NCI-H69 (cell line): ENCODE measurements at places on chromosomes 7 and 10.

DNA sequence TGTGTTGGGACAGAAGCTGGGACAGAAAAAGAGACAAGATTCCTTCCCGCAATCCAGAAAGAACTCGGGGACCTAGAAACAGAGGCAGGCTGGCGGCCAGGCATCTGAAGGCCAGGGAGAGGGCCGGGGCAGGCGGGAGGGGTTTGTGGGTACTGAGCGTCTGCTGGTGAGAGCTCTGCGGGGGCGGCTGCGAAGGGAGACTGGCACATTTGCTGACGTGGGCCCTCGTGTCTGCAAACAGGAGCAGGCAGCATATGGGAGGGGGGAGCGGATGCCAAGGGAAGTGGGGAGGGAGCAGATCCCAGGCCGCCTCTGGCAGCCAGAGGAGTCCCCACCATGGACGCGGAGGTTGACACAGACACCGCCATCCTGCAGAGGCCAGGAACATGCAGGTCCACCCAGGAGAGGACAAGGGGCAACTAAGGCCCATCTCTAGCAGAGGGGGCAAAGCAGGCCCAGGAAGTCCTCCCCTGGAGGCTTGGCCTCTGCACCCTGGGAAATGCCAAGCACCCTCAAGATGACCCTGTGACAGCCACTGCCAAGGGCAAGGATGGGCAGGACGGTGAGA is 32.2 kb downstream of the KCNH2 start:
- DNase-seq = no peak

DNA sequence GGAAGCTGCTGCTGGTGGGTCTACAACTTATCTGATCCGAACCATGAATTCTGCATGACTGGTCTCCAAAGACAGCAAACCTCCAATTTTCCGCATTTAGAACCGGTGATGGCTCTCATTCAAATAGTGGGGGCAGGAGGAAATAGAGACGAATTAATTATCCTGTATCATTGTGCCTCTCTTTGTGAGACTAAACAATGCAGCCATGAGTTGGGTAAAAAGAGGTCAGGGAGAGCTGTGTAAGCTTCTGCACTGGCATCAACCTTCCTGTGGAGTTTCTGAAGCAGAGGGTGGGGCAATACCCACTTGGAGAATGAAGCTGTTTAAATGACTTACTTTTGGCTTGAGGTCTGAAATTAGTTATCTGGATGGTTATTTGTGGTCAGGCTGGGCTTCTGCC is 266.4 kb downstream of the SORCS3 start:
- DNase-seq = peak; percentile 21

DNA sequence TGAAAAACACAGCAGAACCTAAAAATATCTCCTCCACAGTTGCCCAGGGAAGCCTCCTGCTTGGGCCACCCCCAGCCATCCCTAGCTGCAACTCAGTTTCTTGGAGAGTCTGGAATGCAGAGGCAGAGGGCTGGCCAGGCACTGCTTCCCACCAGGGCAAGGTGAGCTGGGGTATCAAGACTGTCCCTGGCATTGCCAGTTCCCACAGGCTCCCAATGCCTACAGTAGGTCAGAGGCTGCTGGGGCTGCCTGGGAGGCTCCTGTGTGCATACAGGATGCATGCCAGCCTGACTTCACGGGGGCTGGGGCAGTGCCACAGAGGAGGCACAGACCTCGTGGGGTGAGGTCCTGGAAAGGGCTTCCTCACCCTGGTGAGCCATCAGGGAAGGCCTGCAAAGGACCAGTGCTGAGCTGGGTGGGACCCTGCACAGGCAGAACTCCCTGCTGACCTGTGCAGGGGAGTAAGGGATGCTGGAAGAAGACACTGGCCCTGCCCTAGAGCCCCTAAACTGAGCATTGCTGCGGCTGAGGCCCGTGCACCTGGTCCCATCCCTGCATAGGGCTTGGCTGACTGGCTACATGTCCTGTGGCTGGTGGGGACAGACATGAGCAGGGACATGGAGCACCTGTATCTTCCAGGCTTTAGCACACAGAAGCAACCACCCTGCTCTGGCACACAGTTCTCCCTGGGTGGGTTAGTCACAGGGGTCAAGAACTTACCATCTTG is 121.9 kb upstream of the RET start:
- no peak for DNase-seq

DNA sequence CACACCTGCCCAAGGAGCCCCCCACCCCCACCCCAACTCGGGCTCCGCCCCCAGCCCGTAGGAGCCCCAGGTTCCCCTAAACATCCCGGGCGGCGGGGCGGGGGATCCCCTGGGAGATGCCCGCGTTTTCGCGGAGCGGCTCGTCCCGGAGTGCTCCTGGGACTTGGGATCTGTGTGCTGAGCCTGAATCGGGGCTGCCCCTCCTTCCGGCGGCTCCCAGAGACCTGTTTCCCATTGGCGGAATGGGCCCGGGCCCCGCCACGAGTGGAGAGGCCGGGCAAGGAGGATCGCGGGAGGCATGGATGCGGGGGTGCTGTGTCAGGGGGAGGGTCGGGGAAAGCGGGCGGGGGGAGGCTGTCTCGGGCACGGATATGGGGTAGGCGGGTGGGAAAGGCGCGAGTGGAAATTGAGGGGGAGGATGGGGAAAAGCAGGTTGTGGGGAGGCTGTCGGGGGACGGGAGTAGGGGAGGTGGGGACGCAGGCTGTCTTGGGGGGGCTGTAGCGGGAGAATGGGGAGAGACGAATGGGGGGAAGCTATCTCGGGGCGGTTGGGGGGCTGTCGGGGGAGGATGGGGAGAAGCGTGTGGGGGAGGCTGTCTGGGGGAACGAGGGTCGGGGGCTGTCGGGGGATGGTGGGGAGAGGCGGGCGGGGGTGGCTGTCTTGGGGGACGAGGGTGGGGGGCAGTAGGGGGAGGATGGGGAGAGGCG is 572 bp upstream of the BHLHA15 start:
- DNase-seq = peak; percentile 71

DNA sequence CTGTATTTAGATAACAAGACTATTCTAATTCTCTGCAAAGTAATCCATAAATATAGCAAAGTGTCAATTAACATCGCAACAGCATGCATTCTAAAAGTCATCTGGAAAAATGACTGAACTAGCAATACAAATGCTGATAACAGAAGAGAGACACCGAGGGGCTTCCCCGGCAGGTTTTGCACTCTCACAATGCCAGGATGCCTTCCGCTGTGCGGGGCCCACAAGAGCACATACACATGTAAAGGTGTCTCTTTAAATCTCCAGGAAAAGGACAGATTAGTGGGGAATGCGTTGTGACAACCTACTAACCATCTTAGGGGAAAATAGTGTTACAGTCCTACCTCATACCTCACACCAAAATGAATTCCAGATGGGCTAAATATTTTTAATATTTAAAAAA is 86.9 kb downstream of the CXCL12 start:
- DNase-seq = no peak

- DNase-seq = peak; percentile 46
Measured at GRCh38 chr7:1994931-1995330, 237.8 kb downstream of the MAD1L1 start.

DNA sequence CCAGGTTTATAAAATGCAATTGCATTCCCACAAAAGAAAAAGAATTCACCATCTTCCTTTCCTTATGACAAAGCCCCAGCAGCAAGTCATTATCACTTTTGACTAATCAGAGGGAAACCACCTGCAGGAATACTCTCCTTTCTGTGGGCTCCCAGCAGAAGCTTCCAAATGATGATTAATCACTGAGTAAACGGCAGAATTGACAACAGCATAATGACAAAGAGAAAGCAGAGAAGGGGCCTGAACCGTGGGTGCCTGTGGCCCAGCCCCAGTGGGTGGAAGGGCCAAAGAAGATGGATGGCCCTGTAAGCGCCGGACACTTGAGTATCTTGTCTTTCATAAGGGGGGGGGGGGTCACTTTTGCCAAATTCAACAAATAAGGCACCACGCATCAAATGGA is 152.4 kb upstream of the NRBF2 start:
- DNase-seq = peak; percentile 62

DNA sequence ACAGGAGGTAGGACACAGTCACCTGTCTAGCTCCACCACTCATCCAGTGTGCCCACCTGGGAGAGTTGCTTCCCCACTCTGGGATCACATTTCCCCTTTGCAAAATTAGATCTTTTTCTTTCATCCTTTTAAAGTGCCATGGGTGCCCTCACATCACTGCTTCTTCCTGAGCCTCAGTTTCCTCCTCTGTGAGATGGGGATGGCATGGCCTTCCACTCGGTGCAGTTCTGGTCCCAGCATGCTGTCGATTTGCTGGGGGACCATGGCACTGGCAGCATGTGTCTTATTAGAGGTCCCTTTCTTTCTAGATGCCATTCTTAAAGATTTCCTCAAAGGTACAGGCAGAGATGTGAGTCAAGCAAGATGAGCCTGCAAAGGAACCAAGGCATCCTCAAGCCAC is 158.3 kb upstream of the ZMIZ1 start:
- no peak for DNase-seq

DNA sequence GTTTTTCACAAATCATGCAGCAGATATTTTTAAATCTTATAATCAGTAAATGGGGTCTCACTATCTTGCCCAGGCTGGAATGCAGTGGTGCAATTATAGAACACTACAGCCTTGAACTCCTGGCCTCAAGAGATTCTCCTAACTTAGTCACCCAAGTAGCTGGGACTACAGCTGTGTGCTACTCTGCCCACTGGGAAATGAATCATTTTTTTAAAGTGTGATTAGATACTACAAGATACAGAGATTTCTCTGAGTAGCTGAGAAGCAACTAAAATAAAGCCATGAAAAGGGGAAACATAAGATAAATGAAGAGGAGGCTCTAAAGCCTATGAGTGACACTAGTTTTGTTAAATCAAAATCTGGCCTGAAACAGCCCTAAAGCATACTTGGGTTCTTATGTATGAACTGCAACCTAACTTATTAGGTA is 119.7 kb downstream of the JMJD1C start:
- DNase-seq = no peak

DNA sequence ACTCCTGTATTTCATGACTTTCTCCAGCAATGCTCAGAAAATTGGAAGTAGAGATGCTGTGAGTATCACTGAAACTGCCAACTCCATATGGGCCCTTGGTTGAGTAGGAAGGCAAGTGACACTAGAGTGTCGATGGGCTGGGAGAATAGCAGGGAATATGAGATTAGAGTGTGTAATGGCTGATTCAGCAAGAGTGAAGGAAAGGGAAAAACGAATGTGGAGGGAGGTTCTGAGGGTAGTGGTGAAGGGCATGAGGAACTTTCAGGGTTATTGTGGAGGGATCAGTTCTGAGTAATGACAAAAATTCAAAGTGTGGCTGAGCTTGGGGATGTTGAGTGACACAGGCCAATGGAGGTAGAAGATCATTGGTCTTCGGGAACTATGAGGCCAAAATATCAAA is 49.0 kb upstream of the PCGF5 start:
- DNase-seq = no peak

GRCh38 chr7:121714559-121715303 is 158.2 kb upstream of the PTPRZ1 start:
- DNase-seq = no peak

- DNase-seq = no peak
Measured at GRCh38 chr10:1677307-1677939, 59.9 kb downstream of the ADARB2 start.

DNA sequence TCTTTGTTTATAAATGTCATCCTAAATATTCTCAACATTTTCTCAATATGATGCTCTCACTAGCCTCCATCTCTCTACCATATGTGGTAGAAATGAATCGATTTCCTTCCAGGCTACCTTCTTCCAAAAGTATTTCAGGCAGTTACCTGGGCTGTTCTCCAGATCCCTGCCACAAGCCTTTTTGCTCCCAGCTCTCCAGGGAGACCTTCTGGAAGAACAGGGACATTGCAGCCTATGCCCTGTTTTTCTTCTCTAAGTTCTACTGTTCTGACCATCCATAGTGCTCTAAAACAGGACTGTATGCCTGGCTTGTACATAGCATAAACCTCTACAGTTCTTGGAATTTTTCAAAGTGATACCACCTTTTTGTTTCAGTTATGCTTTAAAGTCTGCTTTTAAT is 552.8 kb downstream of the ANKRD7 start:
- peak; percentile 14 for DNase-seq

DNA sequence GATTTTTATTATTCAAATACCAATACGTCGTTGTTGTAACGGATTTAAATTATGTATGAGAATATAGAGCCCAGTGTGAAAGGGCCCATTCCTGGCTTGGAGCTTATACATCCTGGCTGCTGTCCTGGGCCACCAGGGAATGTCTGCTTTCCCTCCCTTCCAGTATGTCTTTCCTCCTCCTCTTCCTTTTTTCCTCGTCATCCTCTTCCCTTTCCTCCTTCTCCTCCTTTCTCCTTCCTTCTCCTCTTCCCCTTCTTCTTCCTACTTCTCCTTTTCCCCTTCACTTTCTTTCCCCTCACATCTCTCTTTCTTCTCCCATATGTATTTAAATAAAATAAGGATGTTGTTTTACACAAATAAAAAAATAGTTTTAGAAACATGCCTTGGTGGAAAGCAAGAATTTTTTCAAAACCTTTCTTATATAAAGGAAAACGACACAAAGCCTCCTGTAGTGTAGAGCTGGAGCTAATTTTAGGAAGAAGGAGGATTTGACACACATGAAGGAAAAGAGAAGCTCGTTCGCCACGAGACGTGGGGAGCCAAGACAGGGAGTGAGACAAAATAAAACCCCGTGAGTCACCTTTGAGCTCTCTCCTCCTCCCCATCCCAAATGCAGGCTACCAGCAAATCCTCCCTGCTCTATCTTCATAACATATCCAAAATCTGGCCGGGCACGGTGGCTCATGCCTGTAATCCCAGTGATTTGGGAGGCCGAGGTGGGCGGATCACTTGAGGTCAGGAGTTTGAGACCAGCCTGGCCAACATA is 301.1 kb upstream of the LYZL1 start:
- no peak for DNase-seq

DNA sequence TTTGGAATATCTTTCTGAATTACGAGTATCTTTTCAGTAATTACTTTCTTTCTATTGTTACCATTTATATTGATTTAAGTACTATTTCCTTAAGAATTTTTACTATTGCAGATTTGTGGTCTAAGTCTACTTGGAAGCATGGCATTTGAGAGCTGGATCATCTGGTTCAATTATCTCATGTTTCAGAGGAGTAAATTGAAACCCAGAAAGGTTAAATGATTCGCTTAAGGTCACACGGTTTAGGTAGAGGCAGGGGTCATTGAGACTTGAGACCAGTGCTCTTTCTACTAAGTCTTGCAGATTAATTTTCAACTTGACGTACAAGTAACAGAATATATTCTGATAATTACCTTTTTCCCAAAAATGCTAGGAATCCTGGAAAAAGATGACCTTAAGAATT is 109.2 kb upstream of the GLCCI1 start:
- peak; percentile 16 for DNase-seq

DNA sequence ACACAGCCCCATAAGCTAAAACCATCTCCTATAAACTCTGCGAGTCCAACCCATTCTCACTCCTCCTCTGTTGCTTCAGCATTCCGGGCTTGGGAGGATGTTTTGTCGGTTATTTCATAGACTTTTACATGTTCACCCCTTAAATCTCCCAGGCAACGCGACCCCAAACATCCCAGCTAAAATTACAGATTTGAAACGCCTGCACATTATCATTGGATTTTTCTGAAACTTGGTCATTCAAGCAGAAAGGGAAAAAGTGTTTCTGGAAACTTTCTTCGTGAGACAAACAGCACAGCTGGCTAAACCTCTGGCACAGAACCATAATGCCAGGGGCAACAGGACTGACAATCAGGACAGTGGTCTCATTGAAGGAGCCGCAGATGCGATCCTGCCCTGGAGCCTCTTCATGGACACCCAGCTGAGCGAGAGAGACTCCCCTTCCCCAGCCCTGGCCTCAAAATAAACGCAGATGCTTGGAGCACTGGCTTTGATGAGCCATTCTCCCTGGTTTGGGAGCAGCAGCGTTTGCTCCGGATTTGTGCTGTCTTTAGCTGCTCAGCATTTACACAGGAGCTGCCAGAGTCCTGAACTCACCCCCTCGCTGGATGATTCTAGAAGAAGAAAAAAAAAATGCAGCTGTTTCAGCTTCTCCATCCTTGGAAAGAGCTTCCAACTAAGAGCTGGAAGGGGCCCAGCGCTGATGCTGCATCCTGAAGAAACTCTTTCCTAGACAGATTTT is 30.1 kb downstream of the AFAP1L2 start:
- peak; percentile 20 for DNase-seq
